ENCODE measurements at places on chromosomes 1 and 21.

DNA sequence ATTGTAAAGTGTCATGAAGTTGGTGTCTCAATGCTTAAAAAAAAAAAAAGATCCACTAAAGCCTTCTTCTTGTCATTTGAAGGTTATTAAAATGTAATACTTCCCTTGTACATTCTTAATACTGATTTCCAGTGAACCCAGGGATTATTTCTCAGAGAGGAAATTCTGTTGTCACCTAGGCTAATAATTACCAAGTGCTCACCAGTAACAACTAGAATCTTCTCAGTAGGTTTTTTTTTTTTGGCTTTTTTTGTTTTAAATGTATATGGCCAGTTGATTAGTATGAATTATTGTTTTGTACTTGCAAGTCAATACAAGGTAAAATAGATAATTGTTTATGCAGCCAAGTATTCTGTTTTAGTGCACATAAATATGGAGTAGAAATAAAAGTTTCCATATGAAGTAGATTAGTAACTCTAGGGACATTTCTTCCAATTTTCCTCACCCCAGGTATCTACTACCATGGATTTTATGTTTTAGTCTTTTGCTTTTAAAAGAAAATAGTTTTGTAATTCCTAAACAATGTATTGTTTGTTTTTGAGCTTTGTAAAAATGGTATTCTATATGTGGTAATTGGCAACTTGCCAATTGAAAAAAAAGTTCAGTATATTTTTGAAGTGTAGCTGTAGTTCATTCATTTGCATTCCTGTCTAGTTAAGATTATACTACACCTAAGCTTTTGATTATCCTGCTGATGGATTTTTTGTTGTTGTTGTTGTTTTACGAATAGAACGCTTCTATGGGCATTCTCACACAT lies 21.9 kb downstream of the LAMC1 start:
- DNase-seq, result no peak

GRCh38 chr1:59045636-59046035 lies 251.3 kb upstream of the FGGY start:
- no peak for DNase-seq

DNA sequence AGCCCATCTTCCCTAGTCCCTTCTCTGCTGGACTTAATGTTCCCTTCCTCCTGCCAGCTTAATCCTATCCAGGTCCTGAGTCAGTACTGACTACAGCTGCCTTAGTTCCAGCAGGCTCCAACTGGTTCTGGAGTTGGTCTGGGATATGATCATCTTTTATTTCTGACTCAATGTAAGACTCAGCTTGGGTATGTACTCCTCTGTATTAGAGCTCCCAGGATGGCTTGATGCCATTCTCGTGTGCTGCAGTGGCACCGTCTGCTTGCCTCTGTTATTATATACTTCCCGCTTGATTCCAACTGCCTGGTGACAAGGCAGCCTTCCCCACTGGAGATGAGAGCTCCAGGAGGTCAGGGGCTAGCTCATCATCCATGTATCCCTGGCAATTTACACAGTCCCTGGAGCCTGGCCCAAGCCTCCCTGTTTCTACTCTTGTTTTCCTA lies 164.4 kb upstream of the DPT start:
- no peak for DNase-seq

- DNase-seq, result no peak
These were observed 3.9 kb upstream of the SLC6A9 start for GRCh38 chr1:44034976-44035716.

- DNase-seq, result no peak
These were observed 879.4 kb downstream of the MRPL39 start for GRCh38 chr21:24727803-24728440.

DNA sequence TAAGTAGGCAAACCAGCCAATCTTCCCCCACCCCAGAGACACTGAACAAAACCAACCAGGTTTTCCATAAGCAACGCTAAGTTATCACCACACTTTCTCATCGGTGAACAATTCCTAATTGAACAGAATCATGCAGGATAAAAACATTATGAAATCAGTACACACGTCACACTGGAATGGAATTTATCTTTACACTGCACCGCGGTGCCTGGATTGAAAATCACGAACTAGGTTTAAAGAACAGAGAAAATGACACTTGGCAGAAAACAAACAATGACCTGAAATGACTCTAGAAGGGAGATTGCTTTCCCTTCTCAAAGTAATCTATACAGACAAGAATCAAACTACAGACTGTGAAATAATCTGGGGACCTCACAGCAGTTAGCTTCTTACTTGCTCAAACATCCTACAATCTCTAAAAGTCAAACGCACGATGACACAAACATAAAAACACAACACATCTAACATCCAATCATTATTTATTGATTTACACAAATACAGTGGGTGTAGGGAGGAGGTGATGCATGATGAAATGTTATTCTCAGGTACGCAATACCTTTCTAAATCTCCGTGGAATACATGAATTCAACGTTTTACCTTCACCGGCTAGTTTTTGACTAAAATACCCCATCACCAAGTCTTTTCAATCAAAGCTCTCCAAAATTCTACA lies 1.9 kb downstream of the EIF4G3 start:
- no peak for DNase-seq

GRCh38 chr1:85339089-85339488 lies 62.7 kb upstream of the BCL10 start:
- no peak for DNase-seq

- no peak for DNase-seq
These were observed 79.3 kb downstream of the MAP3K7CL start for GRCh38 chr21:29209696-29210095.

GRCh38 chr21:14961502-14961901 lies 103.3 kb downstream of the NRIP1 start:
- DNase-seq, result no peak

- no peak for DNase-seq
These were observed 1526.5 kb upstream of the TPTE start for GRCh38 chr21:8994640-8995511.

DNA sequence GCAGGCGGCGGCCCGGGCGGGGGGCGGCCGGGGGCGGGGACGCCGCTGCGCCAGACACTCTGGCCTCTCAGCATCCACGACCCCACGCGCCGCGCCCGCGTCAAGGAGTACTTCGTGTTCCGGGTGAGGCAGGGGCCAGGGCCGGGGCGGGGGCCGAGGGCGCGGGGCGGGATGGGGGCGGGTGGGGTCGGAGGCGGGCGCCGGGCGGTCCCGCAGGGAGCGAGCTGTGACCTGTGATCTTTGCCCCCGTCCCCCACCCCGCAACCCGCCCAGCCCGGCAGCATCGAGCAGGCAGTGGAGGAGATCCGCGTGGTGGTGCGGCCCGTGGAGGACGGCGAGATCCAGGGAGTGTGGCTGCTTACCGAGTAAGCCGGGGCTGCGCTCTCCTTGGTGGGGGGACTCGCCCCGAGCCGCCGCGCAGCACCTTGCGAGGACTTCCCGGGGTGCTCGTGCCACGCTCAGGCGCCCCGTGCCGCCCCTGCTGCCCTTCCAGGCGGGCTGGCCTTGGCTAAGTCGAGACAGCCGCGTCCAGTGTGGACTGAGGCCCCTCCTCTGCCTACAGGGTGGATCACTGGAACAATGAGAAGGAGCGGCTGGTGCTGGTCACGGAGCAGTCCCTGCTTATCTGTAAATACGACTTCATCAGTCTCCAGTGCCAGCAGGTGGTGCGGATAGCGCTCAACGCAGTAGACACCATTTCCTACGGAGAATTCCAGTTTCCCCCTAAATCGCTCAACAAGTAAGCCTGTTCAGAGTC lies 514 bp downstream of the TPRG1L start:
- no peak for DNase-seq

DNA sequence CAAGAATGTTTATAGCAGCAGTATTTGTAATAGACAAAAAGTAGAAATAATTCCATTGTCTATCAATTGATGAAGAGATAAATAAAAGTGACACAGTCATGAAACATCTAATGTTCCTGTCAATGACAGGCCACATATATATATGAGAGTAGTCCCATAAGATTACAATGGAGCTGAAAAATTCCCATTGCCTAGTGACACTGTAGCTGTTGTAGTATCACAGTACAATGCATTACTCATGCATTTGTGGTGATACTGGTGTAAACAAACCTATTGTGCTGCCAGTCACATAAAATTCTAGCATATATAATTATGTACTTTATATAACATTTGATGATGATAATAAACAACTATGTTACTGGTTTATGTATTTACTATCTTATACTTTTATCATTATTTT lies 141.9 kb upstream of the LYPLAL1 start:
- no peak for DNase-seq
